ENCODE measurements at places on chromosomes 2 and 18. TPM values are rescaled to one million over a fixed set of nuclear protein-coding genes. Genes with fewer than 3 reads are reported as not detected.

- no peak overlapping the region for H3K4me3 ChIP-seq
- H3K27me3 ChIP-seq, result peaks cover 2% of the 10 kb centered on the region
- H3K36me3 ChIP-seq, result no peaks in the 10 kb centered on the region
- no peak overlapping the region for H3K27ac ChIP-seq
Measured at GRCh38 chr2:173874894-173875237, 90.3 kb downstream of the SP3 start.

DNA sequence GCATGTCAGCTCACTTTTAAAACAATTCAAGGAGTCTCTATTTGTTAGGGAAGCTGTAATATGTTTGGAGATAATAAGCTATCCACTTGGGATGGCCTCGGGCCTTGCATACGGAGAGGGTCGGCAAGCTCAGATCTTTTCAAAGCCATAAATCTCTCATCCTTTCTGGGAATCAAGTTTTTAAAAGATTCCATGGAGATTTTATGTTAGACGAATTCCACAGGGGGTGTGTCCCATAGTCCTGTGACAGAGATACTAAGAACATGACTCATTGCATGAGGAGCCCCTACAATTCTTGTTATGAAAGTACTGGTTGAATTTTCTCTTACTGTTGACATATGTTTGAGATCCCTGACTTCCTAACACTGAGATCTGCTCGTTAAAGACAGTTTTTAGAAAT, 108.7 kb downstream of the FEZ2 start:
- H3K27me3 ChIP-seq, result no peaks in the 10 kb centered on the region
- no peak overlapping the region for H3K4me3 ChIP-seq
- no peaks in the 10 kb centered on the region for H3K36me3 ChIP-seq
- DNase-seq, result no peak
- no peak overlapping the region for H3K27ac ChIP-seq

DNA sequence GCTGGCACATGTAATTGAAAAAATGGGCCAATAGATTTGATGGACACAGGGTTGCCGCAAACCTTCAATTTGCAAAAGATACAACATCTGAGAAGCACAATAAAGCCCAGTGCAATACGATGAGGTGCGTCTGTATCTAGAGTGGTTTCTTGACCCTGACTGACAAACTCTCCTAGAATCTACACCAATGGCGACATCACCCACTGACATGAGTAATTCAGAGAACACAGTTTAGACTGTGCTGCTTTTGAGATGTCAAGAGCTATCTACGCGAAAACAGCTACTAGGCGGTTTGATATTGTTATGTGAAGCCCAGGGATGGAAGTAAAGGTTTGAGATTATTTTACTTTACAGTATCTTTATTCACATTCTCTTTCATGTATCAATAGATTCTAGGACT, 104.9 kb downstream of the EIPR1 start:
- H3K4me3 ChIP-seq, result no peak overlapping the region
- DNase-seq, result no peak
- H3K36me3 ChIP-seq, result peaks cover 17% of the 10 kb centered on the region
- no peak overlapping the region for H3K27ac ChIP-seq

- no peak for DNase-seq
- no peaks in the 10 kb centered on the region for H3K27me3 ChIP-seq
- H3K4me3 ChIP-seq, result no peak overlapping the region
- peaks cover 2% of the 10 kb centered on the region for H3K4me1 ChIP-seq
- no peak overlapping the region for H3K27ac ChIP-seq
Measured at GRCh38 chr2:172329774-172330671, 97.4 kb upstream of the ITGA6 start.

- DNase-seq, result peak; percentile 94
- H3K27ac ChIP-seq, result peak overlapping the region; percentile 66
- no peaks in the 10 kb centered on the region for H3K36me3 ChIP-seq
- H3K27me3 ChIP-seq, result peaks cover 34% of the 10 kb centered on the region
Measured at GRCh38 chr2:172103471-172104272, 972 bp upstream of the DLX2 start.

- no peak overlapping the region for H3K27ac ChIP-seq
- no peak for DNase-seq
- no peaks in the 10 kb centered on the region for H3K36me3 ChIP-seq
- peaks cover 28% of the 10 kb centered on the region for H3K27me3 ChIP-seq
- H3K4me1 ChIP-seq, result peaks cover 74% of the 10 kb centered on the region
Measured at GRCh38 chr2:235609746-235610145, 115.9 kb downstream of the AGAP1 start.

- no peak overlapping the region for H3K27ac ChIP-seq
- H3K4me1 ChIP-seq, result no peaks in the 10 kb centered on the region
- no peak for DNase-seq
- H3K36me3 ChIP-seq, result no peaks in the 10 kb centered on the region
Measured at GRCh38 chr2:134014196-134014960, 239.5 kb upstream of the MGAT5 start.

DNA sequence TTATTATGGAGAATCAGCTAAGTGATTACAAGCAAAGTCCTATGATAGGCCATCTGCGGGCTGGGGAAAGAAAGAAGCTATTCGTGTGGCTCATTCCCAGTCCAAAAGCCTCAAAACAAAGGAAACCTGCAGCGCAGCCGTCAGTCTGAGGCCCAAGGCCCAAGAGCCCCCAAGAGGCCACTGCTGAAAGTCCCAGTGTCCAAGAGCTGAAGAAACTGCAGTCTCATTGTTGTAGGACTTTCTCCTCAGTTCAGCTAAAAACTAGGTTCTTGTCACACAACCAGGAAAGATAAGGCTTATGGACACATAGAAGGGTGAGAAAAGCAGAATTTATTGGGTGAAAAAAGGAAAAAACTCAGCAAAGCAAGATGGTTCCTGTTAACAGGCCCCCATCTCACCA, 143.2 kb downstream of the RHBDD1 start:
- no peak overlapping the region for H3K27ac ChIP-seq
- H3K36me3 ChIP-seq, result no peaks in the 10 kb centered on the region
- peaks cover 3% of the 10 kb centered on the region for H3K27me3 ChIP-seq
- no peak overlapping the region for H3K4me3 ChIP-seq
- DNase-seq, result no peak

- no peaks in the 10 kb centered on the region for H3K36me3 ChIP-seq
- no peak overlapping the region for H3K4me3 ChIP-seq
- no peak for DNase-seq
- H3K4me1 ChIP-seq, result no peaks in the 10 kb centered on the region
- H3K27ac ChIP-seq, result no peak overlapping the region
Measured at GRCh38 chr18:70116949-70117348, 88.5 kb downstream of the RTTN start.

GRCh38 chr2:207479198-207479785, 50.5 kb upstream of the CREB1 start:
- DNase-seq, result no peak
- no peaks in the 10 kb centered on the region for H3K36me3 ChIP-seq
- no peak overlapping the region for H3K4me3 ChIP-seq
- H3K27ac ChIP-seq, result no peak overlapping the region
- H3K4me1 ChIP-seq, result peaks cover 19% of the 10 kb centered on the region
- H3K27me3 ChIP-seq, result peaks cover 2% of the 10 kb centered on the region

DNA sequence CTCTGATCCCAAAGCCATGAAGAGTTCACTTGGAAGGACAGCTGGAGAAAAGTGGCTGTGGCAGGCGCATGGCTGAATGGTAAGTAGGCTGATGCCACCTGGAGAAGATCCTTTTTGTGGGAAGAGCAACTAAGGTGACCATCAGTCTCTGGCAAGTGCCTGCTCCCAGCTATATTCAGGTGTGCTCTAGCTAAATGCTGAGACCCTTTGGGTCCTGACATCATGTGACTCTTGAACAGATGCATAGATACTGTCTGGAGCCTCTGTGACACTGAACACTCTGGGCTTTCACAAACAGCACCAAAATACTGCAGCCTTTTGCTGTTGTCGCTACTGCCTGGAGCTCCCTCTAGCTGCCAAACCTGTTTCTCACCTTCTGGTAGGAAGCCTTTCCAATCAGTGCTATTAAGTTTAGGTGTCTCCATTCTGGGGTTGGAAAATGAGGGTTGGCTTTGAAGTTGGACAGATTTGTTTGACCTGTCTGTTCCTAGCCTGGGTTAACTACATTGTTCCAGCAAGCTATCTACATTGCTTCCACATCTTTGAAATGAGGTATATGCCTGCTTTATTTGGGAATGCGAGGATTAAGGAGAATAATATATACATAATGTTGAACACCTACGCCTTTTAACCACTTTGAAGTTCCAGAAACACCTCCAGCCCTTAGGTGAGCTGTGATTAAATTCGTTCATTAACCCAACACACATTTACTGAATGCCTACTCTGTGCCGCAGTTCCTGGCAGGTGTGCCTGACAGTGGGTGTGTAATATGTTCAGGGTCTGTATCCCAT, 3.1 kb downstream of the EGR4 start:
- H3K4me3 ChIP-seq, result peak overlapping the region; percentile 67
- no peak overlapping the region for H3K27ac ChIP-seq

DNA sequence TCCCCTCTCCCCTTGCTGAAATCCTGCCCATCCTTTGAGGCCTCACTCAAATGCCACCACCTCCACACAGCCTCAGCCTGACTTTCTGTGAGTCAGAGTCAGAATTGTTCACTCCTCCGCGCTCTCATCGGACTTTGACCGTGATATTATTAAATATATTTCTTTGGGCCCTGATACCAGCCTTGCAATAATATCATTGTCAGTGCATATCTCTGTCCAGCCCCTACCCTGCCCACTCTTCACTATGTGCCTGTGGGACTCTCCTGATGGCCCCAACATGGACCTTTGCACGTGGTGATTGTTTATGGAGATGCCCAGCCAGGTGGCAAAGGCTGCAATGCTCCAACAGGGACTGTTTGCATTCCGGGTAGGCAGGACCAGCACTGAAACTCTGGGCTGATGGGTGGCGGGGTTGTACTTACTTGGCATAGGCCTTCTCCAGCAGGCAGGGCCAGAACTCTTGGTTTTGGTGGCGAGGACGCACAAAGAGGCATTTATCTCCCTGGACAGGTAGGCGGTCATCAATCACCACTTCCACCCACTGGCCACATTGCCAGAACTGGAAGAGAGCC, 37.3 kb downstream of the CAPN13 start:
- no peak overlapping the region for H3K4me3 ChIP-seq
- no peak for DNase-seq
- H3K27ac ChIP-seq, result no peak overlapping the region
- peaks cover 10% of the 10 kb centered on the region for H3K27me3 ChIP-seq

- H3K27ac ChIP-seq, result no peak overlapping the region
- peaks cover 18% of the 10 kb centered on the region for H3K4me1 ChIP-seq
- H3K4me3 ChIP-seq, result no peak overlapping the region
- no peak for DNase-seq
- H3K36me3 ChIP-seq, result no peaks in the 10 kb centered on the region
Measured at GRCh38 chr2:160469164-160469563, 24.4 kb downstream of the RBMS1 start.

GRCh38 chr2:145931781-145932395, 1412.0 kb upstream of the ZEB2 start:
- no peak overlapping the region for H3K4me3 ChIP-seq
- no peaks in the 10 kb centered on the region for H3K36me3 ChIP-seq
- H3K27me3 ChIP-seq, result no peaks in the 10 kb centered on the region
- peak overlapping the region; percentile 71 for H3K27ac ChIP-seq
- H3K4me1 ChIP-seq, result peaks cover 6% of the 10 kb centered on the region

DNA sequence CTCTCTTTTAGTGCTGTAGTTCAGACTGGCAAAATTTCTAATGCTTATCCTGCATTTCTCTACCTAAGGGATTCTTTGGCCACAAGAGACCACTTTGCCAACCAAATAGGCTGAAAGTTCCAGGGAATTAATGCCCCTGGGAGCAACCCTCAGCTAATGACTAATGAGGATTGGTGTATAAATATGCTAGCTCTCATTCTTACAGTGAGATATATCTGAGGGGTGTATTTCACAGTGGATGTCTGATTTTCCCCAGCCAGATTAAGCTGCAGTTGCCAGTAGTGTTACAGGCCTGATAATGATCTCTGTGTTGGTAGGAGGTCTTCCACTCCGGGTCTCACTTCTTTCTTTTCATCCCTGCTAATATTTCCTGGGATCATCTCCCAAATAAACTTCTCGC, 90.4 kb downstream of the GULP1 start:
- H3K36me3 ChIP-seq, result peaks cover 20% of the 10 kb centered on the region
- no peaks in the 10 kb centered on the region for H3K27me3 ChIP-seq
- H3K4me3 ChIP-seq, result no peak overlapping the region
- peaks cover 10% of the 10 kb centered on the region for H3K4me1 ChIP-seq
- H3K27ac ChIP-seq, result no peak overlapping the region
- no peak for DNase-seq

GRCh38 chr2:5939553-5939952, 247.4 kb downstream of the SOX11 start:
- H3K4me3 ChIP-seq, result no peak overlapping the region
- peaks cover 6% of the 10 kb centered on the region for H3K27me3 ChIP-seq
- no peaks in the 10 kb centered on the region for H3K36me3 ChIP-seq
- H3K4me1 ChIP-seq, result peaks cover 2% of the 10 kb centered on the region

DNA sequence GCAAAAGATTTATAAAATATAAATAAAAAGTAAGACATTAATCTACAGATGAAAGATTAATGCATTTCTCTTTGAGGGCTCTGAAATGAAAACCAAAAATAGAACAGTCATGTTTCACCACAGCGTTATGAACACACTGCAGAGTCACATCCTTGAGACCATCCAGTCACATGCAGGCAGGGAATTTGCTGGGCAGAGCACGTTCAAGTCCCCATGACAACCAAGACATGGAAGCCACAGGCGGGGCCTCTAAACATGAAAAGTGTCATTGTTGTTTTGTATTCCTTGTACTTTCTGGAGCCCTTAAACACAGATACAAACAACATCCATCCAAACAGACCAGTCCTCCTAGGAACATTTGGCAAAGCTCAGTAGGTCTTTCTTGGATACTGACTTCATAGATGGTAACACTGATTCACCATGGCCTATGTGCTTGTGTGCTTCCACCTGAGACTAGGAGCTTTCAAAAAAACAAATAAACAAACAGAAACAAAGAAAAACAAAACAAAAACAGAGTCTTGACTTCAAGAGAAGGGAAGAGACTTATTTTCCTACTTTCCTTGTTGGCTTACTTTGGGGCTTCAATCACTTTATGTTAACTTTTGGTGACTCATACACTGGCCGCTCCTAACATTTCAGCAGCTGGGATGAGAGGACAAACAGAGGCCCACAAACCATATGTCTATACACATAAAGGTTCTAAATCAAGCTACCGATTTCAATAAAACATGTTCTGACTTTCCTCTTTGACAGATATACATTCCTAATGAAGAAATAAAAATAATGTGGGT, 99.5 kb upstream of the CCDC85A start:
- H3K27ac ChIP-seq, result no peak overlapping the region
- H3K27me3 ChIP-seq, result peaks cover 2% of the 10 kb centered on the region
- peaks cover 7% of the 10 kb centered on the region for H3K4me1 ChIP-seq
- H3K4me3 ChIP-seq, result no peak overlapping the region

- H3K4me1 ChIP-seq, result peaks cover 31% of the 10 kb centered on the region
- H3K4me3 ChIP-seq, result no peak overlapping the region
- H3K27ac ChIP-seq, result no peak overlapping the region
Measured at GRCh38 chr2:64219149-64219548, 74.9 kb upstream of the PELI1 start.

Gene UGT1A8
- not detected for total RNA-seq

Gene STON1
- total RNA-seq, result 4.2 TPM

Gene DAPL1
- total RNA-seq, result not detected

Gene ITGA4
- 5.4 TPM for total RNA-seq

Gene RAB27B
- total RNA-seq, result not detected

Gene MSH6
- total RNA-seq, result 34.9 TPM

Gene TMEM150A
- 18.1 TPM for total RNA-seq

Gene KLHL14
- total RNA-seq, result not detected

Gene CELF4
- 38.4 TPM for total RNA-seq

Gene TUBA4B
- total RNA-seq, result not detected

Gene CERKL
- total RNA-seq, result 5.7 TPM

Gene SLC8A1
- total RNA-seq, result 1.9 TPM

Gene CFC1
- 1.8 TPM for total RNA-seq
